ENCODE measurements at places on chromosomes 2 and 18.

DNA sequence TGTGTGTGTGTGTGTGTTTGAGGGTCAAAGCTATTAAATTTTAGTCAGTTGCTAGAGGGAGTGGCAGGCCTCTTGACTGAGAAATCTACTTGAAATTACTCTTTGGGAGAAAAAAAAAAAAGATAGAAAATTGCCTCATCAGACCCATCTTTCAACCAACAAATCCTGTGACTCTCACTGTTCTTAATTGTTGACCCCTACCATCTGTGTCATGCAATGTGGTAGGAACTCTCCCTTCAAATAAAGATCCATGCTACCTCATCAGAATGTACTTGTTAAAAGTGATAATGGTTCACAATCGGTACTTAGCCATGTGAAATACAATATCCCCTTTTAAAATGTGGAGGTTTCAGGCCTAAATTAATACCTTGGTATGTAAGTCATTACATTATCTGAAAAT lies 670.8 kb upstream of the FANCL start:
- ATAC-seq, result no peak

GRCh38 chr18:70074116-70074515 lies 126.4 kb upstream of the CD226 start:
- ATAC-seq, result no peak

GRCh38 chr2:38128653-38129052 lies 52.7 kb upstream of the CYP1B1 start:
- ATAC-seq, result no peak

GRCh38 chr2:48607307-48608014 lies 10.2 kb upstream of the GTF2A1L start:
- ATAC-seq, result peak; percentile 36

DNA sequence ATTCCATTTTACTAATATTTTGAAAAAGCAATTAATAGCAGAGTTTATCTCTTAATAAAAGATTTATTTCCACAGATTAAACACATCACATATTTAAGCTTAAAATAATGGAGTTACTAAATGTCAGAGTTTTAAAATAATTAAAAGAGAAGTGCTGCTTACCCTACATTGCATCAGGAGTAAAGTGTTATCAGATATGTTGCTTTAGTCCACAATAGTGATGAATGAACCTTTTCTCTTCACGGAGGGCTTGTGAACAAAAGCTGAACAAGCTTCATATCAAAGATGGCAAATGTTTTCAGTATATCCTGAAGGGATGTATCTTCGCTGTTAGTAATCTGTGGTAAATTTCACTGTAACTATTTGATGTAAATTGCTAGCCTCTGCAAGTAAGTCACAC lies 69.4 kb upstream of the TTC27 start:
- no peak for ATAC-seq

DNA sequence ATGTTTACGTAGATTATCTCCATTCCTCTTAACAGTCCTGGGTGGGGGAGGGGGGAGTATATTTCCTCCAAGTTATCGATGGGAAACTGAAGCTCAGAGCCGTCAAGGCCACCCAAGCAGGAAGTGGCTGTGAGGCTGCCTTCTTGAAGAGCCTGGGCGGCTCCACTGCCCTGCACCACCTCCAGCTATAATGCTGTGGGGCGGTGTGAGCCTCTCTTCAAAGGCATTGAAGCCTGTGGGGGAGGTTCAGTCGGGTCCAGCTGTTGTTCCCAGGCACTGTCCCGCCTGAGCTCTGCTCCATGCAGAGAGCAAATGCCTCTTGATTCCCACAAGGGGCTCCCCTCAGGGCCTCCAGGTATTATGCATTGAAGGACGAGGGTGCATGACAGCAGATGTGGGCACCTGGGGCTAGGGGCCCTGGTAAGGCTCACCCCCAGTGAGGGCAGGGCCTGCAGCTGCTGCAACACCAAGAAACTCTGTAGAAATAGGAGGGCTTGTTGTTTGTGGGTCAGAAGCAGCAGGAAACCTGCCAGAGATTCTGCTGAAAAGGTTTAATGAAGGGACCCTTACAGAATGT lies 29.5 kb upstream of the LAPTM4A start:
- no peak for ATAC-seq

DNA sequence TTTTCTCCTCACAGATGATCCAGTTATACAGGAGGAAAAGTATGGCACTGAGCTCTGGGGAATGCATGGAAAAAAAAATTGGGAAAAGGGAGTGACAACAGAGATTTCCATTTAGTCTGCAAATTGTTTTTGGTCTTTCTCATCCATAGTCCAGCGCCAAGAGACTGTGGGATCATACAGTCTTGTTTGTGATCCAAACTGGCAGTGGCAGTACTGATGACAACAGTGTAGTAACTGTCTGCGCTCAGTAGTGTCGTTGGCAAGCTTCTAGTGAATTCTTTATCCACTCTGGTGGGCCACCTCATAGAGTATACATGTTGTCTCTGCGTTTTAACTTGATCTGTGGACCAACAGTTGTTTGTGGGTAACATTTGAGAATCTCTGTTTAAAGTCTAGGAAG lies 37.9 kb downstream of the GALNT1 start:
- ATAC-seq, result 0 out of 3 replicates have a peak, but pooled peaks have one; percentile 18
